ENCODE measurements at places on chromosomes 2 and 18. TPM values are rescaled to one million over a fixed set of nuclear protein-coding genes. Genes with fewer than 3 reads are reported as not detected.

ADD2 gene
- not detected for total RNA-seq

ASIC4 gene
- total RNA-seq = not detected

REG3A gene
- not detected for total RNA-seq

DSG1 gene
- not detected for total RNA-seq

LTBP1 gene
- total RNA-seq = 376 TPM

ATP8B1 gene
- total RNA-seq = 8.9 TPM

UGT1A3 gene
- not detected for total RNA-seq

OR6B2 gene
- total RNA-seq = not detected

NIFK gene
- 70.9 TPM for total RNA-seq

IL1RL2 gene
- 1.1 TPM for total RNA-seq

PRKAG3 gene
- total RNA-seq = not detected

KCNK3 gene
- total RNA-seq = not detected

HES6 gene
- total RNA-seq = 2.7 TPM

ZNF519 gene
- total RNA-seq = 1.8 TPM

IMMT gene
- total RNA-seq = 75.7 TPM

FBXO41 gene
- 0.29 TPM for total RNA-seq

POTEI gene
- total RNA-seq = not detected

IL1RN gene
- total RNA-seq = not detected

PSMA8 gene
- total RNA-seq = not detected

MRPL33 gene
- 138 TPM for total RNA-seq

PPP1R1C gene
- not detected for total RNA-seq

EVX2 gene
- not detected for total RNA-seq

CPLX4 gene
- not detected for total RNA-seq

PAX3 gene
- not detected for total RNA-seq

MYOM1 gene
- not detected for total RNA-seq

POU3F3 gene
- total RNA-seq = not detected

KRTCAP3 gene
- total RNA-seq = not detected

NEB gene
- total RNA-seq = not detected

ASB18 gene
- total RNA-seq = not detected

ATIC gene
- total RNA-seq = 47.3 TPM

IGFBP5 gene
- 1.4 TPM for total RNA-seq

SLC9A4 gene
- not detected for total RNA-seq

REEP1 gene
- not detected for total RNA-seq

CPO gene
- not detected for total RNA-seq

SNRPD1 gene
- 9.4 TPM for total RNA-seq

GRHL1 gene
- total RNA-seq = under 0.01 TPM

FHOD3 gene
- total RNA-seq = under 0.01 TPM

MSTN gene
- 13.5 TPM for total RNA-seq

LHCGR gene
- total RNA-seq = not detected

HOXD12 gene
- not detected for total RNA-seq

UXS1 gene
- 51.0 TPM for total RNA-seq

Measured in myometrial cell (primary cell).